GM23338 (cell line): ENCODE measurements at places on chromosomes 11 and 22. TPM values are rescaled to one million over a fixed set of nuclear protein-coding genes. Genes with fewer than 3 reads are reported as not detected.

Gene IRAG1
- 2.5 and 2.7 TPM in 2 replicates for total RNA-seq

GRCh38 chr11:9473408-9473807, 12.6 kb downstream of the ZNF143 start:
- no peak for DNase-seq

- no peak for DNase-seq
Observed at GRCh38 chr11:64531906-64532312, 59.1 kb upstream of the SLC22A12 start.

- DNase-seq = peak; percentile 92
Observed at GRCh38 chr11:123478352-123478987, 48.4 kb downstream of the GRAMD1B start.

- no peak for DNase-seq
Observed at GRCh38 chr11:13140873-13141655, 131.9 kb downstream of the RASSF10 start.

- no peak for DNase-seq
Observed at GRCh38 chr11:241634-242033, 4.9 kb downstream of the PSMD13 start.

DNA sequence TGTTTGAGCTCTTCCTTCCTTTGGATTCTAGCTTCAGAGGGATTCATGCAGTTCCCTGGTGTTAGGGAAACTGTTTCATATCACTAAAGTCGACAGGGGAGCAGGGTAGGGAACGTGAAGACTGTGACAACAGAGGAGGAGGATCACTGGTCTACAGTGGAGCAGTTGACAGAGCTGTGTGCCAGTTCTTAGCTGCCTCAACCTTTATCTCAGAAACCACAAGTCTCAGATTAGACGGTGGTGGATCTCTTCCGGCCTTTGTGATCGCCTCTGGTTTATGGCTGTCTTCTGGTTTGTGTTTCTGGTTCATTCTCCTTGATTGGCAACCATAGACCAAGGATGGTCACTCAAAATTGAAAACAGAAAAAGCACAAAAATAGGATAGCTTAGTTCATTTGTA, 538.9 kb upstream of the API5 start:
- DNase-seq = no peak
